GM10248 (cell line): ENCODE measurements at places on chromosomes 1 and 21.
A peak's percentile ranks its signal among the peaks of the same experiment; 100 is the strongest.

DNA sequence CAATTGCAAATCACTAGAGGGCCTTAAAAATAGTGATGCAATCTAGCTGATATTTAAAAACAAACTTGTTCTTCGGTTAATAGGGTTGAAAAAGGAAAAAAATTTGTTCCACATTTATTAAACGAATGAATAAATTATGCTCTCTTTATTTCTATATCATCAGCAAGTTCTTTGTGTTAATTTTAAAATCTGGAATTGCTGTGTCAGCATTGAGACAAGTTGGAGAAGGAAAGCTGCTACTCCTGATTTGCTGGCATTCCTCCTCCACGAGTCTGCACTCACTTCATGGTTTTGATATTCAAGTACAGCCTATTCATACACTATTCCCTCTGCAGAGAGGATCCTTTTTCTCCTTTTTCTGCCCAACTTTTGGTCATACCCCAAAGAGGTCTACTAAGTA lies 117.6 kb downstream of the MRPL39 start:
- no peak for DNase-seq

GRCh38 chr1:68197891-68198290 lies 34.4 kb downstream of the WLS start:
- DNase-seq: no peak

DNA sequence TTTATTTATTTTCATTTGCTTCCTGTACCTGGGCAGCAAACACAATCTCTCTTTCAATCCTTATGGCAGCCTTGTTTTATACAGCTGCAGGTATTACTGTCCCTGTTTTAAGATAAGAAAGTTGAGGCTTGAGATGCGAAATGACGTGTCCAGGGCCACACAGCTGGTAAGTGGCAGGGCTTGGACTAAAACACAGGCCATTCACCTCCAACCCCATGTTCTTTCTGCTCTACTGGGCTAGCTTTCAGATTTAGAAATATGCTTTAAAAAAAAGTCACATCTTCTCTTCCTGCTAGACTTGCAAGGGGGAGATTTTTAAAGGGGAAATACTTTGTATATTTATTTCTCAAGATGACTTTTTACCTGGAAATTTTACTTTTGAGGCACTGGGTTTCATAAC lies 62.8 kb downstream of the CNST start:
- peak; percentile 58 for DNase-seq

GRCh38 chr1:63746129-63746864 lies 27.5 kb upstream of the ROR1 start:
- no peak for DNase-seq

GRCh38 chr1:42773420-42773819 lies 6.4 kb downstream of the C1orf50 start:
- DNase-seq: no peak

DNA sequence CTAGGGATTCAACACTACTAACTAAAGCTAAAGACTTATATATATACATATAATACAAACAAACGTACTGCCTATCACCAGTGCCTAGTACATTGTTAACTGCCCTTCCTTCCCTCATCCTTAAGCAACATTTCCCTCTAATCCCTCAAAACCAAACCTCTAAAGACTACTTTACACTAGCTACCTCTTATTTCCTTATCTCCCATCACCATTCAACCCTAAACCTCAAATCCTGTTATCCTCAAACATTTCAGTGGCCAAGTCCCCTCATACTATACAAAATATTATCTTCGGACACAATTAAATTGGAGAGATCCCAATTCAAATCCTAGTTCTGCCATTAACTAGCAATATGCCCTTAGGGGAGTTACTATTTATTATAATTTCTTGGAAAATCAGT lies 3.7 kb downstream of the SCAF4 start:
- no peak for DNase-seq

GRCh38 chr1:17742583-17742982 lies 12.6 kb upstream of the ACTL8 start:
- no peak for DNase-seq

GRCh38 chr1:25837262-25837875 lies 17.6 kb downstream of the MTFR1L start:
- no peak for DNase-seq

DNA sequence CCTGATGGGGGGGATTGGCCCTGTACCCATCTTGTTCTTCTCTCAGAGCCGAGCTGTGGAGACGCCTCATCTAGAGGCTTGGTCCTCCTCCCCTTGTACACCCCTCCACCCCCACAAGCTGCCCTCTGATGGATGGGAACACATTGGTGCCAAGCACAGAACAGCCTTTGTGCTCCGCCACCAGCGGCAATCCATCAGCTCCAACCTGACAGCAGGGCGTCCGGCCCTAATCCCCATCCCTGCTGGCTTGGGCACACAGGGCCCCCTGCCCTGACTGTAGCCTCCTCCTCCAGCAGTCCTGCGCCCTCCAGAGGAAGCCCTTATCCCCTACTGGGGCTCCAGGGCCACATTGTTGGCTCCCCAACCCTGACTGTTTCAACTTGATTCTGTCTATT lies 3.8 kb upstream of the MYOG start:
- no peak for DNase-seq

GRCh38 chr1:180953291-180954004 lies 40.8 kb downstream of the KIAA1614 start:
- peak; percentile 45 for DNase-seq

- no peak for DNase-seq
These were observed 20.2 kb downstream of the A3GALT2 start for GRCh38 chr1:33300673-33301072.

- DNase-seq: no peak
These were observed 63.8 kb downstream of the TBX19 start for GRCh38 chr1:168344517-168344916.

DNA sequence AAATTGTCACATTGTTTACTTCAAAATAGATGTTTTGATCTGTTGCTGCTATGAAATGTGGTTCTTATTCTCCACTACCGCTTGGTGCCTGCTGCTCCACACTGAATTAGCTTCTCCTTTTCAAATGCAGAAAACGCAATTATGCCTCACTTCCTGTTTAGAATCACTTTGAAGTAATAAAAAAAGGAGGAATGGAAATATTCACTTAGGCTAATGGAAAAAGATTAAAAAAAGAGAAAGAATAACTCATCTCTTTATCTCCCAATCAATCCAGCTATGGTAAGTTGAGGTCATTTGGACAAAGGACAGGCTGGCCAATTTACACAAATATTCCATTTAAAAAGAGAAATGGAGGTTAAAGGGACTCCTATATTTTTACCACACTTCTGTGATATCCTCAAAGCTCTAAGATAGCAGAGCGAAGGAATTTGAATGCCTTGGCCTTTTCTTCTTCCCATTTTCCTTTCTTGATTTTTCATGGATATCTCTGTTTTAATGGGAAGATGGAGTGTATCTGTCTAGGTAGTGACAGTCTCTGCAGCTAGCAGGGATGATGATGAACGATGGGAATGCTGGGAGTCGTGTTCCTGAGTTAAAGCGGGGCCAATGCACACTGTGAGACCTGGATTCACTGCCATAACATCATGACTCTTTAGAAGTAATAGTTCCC lies 35.7 kb downstream of the RGS5 start:
- DNase-seq: no peak

DNA sequence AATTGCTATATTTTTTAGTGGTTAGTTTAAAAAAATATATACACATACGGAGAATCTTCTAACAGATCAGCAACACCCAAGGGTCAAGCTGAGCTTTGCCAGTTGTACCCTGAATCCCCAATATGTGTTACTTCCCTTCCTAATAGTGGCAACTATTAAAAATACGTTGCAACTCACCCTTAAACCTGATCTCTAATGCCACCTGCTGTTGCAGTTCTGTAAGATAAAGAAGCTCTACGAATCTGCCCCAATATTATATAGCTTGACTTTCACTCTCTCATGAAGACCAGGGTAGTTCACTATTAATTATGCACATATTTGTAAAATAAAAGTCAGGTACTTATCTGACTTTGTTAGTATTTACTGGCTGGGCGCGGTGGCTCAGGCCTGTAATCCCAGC lies 58.4 kb downstream of the ASH1L start:
- DNase-seq: peak; percentile 38

DNA sequence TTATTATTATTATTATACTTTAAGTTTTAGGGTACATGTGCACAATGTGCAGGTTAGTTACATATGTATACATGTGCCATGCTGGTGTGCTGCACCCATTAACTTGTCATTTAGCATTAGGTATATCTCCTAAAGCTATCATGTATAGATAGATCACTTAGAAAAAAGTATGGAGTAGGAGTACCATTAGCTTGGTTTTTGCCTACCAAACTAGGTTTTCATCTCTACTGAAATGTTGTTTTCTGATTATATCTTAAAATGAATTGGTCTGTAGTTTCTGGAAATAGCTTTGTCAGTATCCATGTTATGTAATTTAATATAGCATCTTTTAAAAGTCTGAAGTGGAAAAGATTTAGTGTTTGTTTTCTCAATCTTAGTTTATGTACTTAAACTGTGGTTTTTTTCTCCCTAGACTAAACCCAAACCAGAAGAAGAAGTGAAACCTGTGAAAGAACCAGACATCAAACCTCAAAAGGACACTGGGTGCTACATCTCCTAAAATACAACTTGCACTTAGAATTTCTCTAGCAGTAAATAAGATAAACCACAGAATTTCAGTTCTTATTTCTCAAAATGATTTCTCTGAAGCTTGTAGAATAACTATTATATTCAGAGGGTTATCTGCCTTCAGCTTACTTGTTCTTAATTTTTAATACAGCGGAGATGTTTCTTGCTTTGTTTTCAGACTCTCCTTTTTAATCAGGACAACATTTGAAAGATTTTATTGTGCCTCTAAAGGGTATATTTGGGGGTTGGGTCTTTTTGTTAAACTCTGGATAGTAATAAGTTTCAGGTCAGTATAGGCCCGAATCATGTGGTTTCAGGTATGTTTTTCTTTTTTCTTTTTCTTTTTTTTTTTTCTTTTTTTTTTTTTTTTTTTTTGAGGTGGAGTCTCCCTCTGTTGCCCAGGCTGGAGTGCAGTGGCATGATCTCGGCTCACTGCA lies 4.5 kb upstream of the FAM177B start:
- peak; percentile 64 for DNase-seq

- DNase-seq: no peak
These were observed 921.0 kb downstream of the ADGRL2 start for GRCh38 chr1:82721702-82722101.

- DNase-seq: peak; percentile 1
These were observed 3881.6 kb downstream of the SRGAP2C start for GRCh38 chr1:125066385-125066784.

DNA sequence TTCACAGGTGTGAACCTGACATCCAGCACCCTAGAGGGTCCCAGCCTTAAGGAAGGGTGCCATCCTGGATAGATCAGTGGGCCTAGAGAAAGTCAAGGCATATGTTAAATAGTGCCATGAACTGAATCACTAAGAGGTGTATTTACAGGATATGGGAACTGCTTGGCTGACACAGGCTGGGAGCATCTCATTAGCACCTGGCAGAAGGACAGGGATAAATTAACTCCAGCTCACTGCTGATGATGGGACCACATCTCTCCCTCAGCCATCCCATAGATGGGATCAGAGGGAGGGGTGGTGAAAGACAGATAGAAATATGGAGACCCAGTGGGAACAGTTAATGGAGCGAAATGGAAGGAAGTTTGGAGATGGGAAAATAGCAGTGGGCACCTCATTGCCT lies 122.0 kb downstream of the IGSF21 start:
- DNase-seq: no peak

GRCh38 chr1:209896346-209896745 lies 41.7 kb upstream of the SYT14 start:
- no peak for DNase-seq

GRCh38 chr21:45583831-45584509 lies 41.7 kb upstream of the SLC19A1 start:
- no peak for DNase-seq

GRCh38 chr1:151644001-151644400 lies 32.2 kb downstream of the SNX27 start:
- no peak for DNase-seq

GRCh38 chr1:12173631-12174121 lies 6.9 kb downstream of the TNFRSF1B start:
- DNase-seq: peak; percentile 60

DNA sequence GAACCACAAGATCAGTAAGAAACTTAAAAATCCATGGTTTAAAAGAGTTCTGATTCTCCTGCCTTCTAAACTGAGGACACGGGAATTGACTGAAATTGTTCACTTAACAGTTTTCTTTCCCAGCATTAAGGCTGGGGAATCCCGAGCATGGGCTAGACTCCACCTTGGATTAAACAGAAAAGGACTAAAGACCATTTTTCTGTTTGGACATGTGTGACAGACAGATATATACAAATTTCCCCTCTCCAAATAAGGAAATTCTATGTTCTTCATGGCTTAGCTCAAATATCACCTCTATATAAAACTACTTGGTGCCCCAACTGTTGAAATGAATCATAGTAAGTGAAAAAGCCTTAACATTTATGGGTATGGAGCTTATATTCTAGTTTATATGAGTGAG lies 85.0 kb downstream of the UROD start:
- DNase-seq: no peak

GRCh38 chr21:46554431-46555224 lies 50.3 kb downstream of the S100B start:
- DNase-seq: no peak

DNA sequence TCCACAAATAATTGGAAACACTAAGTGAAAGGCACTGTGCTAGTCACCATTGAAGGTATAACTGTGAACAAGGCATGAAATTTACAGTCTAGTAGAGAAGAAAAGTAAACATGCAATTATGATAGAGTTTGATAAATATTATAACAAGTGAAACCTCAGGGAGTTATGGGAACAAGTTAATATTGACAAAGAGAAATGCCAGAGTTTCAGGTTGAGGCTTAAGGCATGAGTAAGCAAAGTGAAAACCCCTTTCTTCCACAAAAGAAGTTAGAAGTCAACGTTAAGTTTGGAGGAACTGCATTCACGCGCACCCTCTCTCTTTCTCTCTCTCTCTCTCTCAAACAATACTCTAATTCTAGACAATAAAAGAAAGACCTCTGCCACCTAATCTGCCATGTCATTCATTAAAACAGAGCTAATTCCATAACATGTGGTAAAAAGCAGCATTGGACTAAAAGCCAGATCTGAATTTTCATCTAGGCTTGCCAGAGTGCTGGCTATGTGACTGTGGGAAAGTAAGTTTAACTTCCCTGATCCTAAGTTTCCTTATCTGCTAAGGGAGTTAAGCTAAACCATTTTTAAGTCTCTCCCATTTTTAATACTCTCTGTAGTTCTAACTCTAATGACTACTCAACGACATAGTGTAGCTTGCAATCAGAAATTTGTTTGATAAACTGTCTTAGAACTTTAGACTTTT lies 22.0 kb downstream of the SLC44A5 start:
- no peak for DNase-seq

DNA sequence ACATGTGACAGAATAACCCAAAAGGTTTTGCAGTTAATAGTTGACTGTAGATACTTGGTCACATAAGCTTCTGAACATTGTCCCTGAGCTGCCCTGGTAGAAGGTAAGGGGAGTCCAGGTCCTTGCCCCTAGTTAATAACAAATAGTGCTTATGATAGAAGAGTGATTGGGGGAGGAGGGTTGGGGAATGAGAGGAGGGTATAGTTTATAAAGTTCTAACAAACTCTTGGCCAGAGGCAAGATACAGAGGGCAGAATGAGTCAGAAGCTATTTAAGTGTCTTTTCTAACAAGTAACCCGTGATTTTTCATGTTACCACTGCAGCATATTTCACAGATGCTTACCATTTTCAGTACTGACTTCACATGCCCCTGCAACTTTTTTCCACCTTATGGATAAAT lies 26.7 kb upstream of the MYOCOS start:
- no peak for DNase-seq
